ENCODE measurements at places on chromosomes 7 and 10. TPM values are rescaled to one million over a fixed set of nuclear protein-coding genes. Genes with fewer than 3 reads are reported as not detected.

Gene GNAI1
- 13.9 TPM for total RNA-seq

Gene ITPRID1
- total RNA-seq = not detected

Gene TMEM176B
- not detected for total RNA-seq

Gene GOLGA7B
- under 0.01 TPM for total RNA-seq

Gene HTRA1
- 125 TPM for total RNA-seq

Gene NRAP
- not detected for total RNA-seq

Gene TUBAL3
- total RNA-seq = not detected

Gene GJD4
- total RNA-seq = not detected

Gene ADAM22
- total RNA-seq = 0.40 TPM

Gene HGF
- total RNA-seq = 0.20 TPM

Gene NPC1L1
- not detected for total RNA-seq

Gene CTBP2
- 60.6 TPM for total RNA-seq

Gene EPO
- total RNA-seq = not detected

Gene TNKS2
- total RNA-seq = 37.5 TPM

Gene DNAJB9
- total RNA-seq = 53.8 TPM

Gene LRRC18
- not detected for total RNA-seq

Gene AZGP1
- total RNA-seq = not detected

Gene TACC2
- 3.7 TPM for total RNA-seq

Gene HOXA4
- 0.22 TPM for total RNA-seq

Gene MOGAT3
- total RNA-seq = not detected

Gene GARIN1A
- 0.20 TPM for total RNA-seq

Gene DNMBP
- total RNA-seq = 20.5 TPM

Gene SEMA3D
- total RNA-seq = 18.8 TPM

Gene FRAT1
- total RNA-seq = 5.8 TPM

Gene RAB19
- 0.22 TPM for total RNA-seq

Gene CBX3
- 95.0 TPM for total RNA-seq

Gene ARPC1A
- 182 TPM for total RNA-seq

Gene SPDYE6
- not detected for total RNA-seq

Gene CYP2W1
- total RNA-seq = not detected

Gene GFRA1
- 18.5 TPM for total RNA-seq

Gene BTBD16
- total RNA-seq = under 0.01 TPM

Gene TRPV5
- not detected for total RNA-seq

Gene NPFFR1
- not detected for total RNA-seq

Gene LFNG
- 11.6 TPM for total RNA-seq

Gene CH25H
- total RNA-seq = 4.4 TPM

Gene ZNF467
- total RNA-seq = 5.0 TPM

Gene MCM10
- 2.4 TPM for total RNA-seq

Gene MMP21
- 0.22 TPM for total RNA-seq

Gene PPP1R3C
- 0.44 TPM for total RNA-seq
